WTC11 (cell line): ENCODE measurements at places on chromosomes 7 and 10.

DNA sequence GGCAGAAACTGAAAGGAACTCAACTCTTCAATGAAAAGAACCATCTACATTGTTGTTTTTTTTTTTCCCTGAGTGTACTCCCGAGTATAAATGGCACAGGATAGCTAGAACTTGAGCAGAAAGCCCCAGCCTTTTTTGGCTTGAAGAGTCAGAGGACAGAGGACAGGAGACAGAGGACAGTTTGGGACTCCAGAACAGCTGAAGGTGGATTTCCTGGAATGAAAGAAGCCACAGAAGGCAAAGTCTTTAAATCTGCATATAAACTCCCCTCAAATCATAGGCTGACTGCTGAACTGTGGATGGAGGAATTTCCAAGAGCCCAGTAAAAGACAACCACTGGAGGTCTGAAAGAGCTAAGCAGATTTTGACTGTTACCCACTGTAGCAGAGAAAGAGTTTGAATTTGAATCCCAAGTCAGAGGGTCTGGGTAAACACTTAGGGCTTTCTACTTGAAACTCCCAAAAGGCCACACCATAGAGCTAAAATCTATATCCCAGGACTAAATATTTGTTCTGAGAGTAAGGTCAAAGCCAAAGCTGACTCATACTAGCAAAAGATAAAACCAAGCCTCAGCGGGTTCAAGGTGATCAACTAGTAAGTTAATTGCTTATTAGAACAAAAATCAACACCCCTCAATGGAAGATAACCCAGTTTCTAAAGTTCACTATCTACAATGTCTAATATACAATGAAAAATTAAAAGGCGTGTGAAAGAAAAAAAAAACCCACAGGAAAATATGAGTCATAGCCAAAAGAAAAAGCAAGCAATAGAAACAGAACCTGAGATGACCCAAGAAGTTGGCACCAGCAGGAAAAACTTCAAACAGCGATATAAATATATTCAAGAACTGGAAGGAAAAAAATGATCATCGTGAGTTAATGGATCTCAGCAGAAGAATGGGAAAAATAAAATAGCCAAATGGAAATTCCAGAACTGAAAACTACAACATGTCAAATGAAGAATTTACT lies 1.8 kb upstream of the OPN1SW start:
- DNase-seq = no peak

- DNase-seq = no peak
Measured at GRCh38 chr10:125201108-125201524, 40.8 kb upstream of the CTBP2 start.

GRCh38 chr10:35607475-35608327 lies 2.6 kb downstream of the GJD4 start:
- DNase-seq = peak; percentile 21

DNA sequence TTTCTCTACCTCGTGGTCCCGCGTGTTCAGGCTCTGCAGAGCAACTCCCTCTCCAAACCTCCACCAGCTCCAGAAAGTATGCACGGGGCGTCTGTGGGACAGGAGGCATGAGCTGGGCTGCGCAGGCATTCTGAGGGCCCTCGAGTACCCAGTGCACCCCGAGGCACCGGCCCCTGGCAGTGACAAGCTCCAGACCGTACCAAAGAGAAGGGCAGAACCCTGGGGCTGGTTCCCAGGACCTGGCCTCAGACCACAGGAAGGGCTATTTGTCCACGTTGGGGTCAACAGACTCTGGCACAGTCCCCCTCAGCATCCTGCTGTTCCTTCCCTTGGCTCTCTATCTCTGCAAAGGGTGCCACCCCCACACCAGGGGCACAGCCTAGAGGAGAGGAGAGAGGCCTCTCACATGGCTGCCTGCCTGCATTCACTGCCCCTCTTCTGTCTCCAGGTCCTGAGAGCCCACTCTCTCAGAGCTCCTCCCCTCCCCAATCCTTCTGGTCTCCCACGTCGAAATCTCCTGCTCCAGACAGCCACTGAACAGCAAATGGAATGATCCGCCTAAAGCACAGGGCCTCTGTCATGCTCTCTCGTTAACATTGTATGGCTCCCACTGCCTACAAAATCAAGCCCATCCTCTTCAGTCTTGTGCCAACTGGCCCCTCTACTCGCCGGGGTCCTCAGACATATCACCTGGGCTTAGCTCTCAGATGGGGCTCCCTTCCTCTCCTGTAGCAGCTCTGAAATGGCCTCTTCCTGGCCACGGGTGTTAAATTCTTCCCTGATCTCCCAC lies 96.3 kb downstream of the OAT start:
- no peak for DNase-seq

GRCh38 chr10:12081879-12082557 lies 13.3 kb downstream of the DHTKD1 start:
- DNase-seq = no peak
